ENCODE measurements at places on chromosomes 3 and 15.

GRCh38 chr15:86876387-86876944 lies 796.8 kb downstream of the AGBL1 start:
- DNase-seq: no peak

- no peak for DNase-seq
Measured at GRCh38 chr3:21705769-21706168, 45.2 kb downstream of the ZNF385D start.

DNA sequence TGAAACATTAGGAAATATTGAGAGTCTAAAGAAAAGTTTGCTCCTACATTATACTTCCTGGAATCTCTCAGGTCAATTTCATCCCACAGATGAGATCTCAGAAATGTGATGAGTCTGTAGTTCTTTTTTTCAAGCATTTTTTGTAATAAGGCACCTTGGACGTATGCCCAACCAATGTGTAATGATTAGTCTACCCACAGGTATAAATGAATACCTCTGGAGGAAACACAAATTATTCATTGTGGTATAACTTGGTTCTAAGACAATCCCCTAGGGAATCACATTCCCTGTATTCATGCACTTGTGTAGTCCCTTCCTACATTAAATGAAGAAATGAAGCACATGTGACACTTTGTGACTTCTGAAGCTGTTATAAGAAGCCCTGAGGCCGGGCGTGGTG lies 596.2 kb upstream of the UBE2E2 start:
- no peak for DNase-seq

DNA sequence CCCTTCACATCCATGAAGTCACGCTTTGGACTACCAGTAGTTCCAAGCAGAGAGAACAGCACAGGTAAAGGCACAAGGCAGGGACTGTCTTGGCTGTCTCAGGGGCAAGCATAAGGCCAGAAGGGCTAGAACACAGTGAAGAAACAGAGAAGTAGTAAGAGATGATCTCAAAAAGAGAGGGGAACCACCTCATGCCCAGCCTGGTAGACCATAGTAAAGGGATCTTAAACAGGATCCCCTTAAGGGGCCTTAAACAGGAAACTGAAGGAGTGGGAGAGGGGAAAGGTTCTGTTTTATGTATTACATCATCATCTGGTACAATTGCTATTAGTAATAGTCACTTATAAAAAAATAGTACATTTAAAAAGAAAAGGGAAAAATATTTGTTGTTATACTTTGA lies 25.8 kb downstream of the P2RY1 start:
- no peak for DNase-seq

DNA sequence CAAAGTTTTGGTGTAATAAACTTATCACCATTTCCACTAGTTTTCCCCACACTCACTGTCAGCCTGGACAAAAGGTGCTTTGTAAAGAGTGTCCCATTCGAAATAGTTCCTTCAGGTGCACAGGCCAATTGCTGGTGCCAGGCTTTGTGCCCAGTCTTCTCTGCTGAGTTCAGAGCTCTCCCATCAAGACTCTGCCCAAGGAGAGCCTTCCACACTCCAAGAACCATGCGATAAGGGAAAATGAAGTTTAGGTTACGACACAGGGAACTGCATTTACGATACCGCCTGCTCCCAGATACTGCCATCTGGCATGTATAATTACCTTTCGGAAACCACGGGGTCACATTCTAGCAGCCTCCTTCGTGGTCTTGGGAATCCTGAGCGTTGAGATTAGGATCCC lies 379.6 kb downstream of the MECOM start:
- DNase-seq: no peak

GRCh38 chr15:85595804-85596536 lies 198.8 kb downstream of the KLHL25 start:
- DNase-seq: no peak

DNA sequence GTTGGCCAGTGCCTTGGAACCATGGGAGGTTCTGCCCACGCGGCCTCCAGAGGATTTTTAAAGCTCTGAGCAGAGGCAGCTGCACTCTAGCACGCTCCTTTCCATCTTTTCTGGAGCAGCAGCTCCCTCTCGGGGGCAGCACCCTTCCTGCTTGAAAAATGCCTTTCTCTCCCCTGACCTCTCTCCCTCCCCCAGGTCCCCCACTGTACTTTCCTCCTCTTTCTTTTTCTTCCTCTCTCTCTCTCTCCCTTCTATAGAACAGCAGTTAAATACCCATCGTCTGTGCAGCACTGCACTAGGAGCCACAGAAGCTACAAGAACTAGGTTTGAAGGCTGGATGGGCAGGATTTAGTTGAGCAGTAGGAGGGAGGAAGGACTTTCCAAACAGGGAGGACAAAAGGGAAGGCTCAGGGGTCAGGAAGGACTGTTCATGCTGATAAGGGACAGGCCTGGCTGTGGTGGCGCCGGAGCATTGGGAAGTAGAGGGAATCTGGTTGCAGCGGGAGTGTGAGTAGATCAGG lies 4.4 kb downstream of the ALPK3 start:
- no peak for DNase-seq

DNA sequence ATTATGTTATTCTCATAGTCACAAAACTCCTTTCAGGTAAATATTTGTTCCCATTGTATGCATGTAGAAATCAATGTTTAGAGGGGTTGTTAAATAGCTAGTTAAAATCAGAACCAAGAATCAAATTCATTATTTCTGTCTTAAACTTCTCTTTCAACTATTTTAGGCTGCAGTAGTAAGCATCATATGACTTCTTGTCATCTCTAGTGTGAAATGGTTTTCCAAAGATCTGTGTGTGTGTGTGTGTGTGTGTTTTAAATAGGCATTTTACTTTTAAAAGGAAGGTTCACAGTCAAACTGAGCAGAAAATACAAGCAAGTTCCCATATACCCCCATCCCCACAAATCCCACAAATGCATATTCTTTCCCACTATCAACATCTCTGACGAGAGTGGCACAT lies 506.5 kb downstream of the LPP start:
- no peak for DNase-seq

DNA sequence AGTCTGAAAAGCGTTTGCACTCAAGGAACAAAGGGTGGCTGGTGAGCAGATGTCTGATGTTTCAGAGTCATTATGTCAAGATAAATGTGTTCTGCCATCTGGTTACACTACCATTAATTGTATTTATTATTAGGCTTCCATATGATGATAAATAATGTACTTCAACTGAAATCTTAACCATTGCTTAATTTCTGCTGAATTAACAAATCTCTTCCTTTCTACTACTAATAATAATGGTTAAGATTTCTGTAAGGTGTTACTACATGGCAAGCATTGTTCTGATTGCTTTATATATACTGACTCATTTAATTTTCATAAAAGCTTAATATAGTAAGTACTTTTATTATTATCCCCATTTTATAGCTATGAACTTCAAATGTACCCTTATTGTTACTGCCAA lies 68.4 kb upstream of the GALNT15 start:
- no peak for DNase-seq

DNA sequence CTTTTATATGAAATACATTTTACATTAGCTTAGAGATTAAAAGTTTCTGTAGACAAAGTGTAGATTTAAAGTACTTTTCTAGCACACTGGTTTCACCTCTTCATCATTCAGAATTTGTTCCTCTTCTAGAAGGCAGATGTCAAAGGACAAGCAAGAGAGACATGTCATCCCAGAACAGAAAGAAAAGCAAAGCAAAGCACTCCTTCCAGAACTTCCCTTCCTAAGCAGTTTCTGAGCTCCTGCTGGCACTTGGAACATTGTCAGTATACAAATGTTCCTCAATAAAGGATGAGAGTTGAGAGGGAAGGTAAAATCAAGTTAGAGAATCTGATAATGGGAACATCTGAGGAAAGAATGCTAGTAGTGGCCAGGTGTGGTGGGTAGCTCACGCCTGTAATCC lies 26.2 kb downstream of the TMOD3 start:
- DNase-seq: no peak

DNA sequence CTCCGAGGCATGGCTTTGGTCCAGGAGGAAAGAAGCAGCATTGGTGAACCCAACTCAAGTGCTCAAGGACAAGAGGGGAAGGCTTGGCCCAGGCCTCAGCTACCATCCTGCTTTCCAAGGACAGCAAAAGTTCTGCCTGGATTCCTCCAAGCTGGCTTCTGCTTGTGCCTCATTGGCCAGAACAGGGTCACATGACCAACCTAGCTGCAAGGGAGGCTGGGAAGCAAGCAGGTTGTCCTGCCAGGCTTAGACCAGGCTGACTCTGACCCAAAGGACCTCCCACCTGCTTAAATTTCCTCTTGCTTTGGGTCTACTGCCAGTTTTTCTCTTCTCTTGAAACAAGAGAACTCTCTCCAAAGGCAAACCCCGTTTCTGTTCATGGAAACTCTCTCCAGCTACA lies 70.7 kb downstream of the RPN1 start:
- DNase-seq: no peak

GRCh38 chr3:167882057-167882667 lies 146.6 kb downstream of the SERPINI1 start:
- DNase-seq: no peak

GRCh38 chr3:8011902-8012301 lies 489.7 kb upstream of the LMCD1 start:
- no peak for DNase-seq

DNA sequence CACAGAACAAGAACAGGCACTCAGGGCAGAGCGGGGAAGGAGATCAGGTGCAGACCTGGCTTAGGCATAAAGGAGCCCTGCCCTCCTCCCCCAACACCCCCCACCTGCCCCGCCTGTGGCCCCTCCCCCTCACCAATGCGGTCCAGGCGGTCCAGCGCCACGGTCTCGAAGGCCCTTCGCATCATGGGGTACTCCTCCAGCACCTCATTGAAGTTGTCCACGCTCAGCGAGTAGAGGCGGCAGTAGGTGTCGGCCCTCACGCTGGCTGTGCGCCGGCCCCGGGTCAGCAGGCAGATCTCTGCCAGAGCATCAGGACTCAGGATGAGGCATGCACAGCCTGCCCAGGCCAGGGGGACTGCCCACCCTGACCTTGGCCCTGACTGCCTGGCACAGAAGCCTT lies 44.8 kb downstream of the HCN4 start:
- no peak for DNase-seq

GRCh38 chr3:61847784-61848462 lies 286.6 kb downstream of the PTPRG start:
- no peak for DNase-seq

- DNase-seq: no peak
Measured at GRCh38 chr15:83695246-83695645, 41.3 kb downstream of the ADAMTSL3 start.

DNA sequence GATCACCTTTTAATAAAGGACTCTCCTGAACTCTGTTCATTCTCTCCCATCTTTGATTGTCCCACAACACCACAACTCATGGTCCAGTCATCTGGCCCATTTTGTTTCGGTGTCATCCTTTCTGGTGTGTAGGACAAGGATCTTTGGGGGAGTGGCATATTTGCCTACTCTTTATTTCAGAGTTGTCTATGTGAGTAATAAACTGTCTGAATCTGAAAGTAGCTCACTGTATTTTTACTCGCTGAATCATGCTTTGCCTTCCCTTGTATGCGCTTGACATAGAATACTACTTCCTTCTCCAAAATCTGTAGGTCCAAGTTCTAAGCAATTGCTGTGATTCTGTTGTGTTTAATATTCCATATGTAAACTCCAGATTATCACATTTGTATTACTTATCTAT lies 29.9 kb upstream of the NOX5 start:
- no peak for DNase-seq

DNA sequence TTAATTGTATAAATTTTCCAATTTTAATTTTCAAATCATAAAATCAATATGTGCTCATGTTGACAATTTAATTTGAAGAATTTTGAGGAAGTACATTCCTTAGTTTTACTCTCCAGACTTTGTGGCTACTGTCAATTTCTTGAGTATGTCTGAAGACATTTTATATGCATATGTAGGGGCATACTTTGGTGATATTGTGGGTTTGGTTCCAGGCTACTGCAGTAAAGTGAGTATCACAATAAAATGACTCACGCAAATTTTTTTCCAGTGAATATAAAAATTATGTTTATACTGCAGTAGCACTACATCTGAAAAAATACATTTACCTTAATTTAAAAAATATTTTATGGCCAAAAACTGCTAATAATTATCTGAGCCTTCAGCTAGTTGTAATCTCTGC lies 123.2 kb upstream of the PLCL2 start:
- DNase-seq: no peak

GRCh38 chr3:53823026-53823955 lies 22.9 kb downstream of the CHDH start:
- DNase-seq: no peak

GRCh38 chr3:71809321-71810026 lies 24.5 kb upstream of the PROK2 start:
- DNase-seq: no peak

GRCh38 chr3:171809611-171809860 lies 747 bp downstream of the PLD1 start:
- no peak for DNase-seq

- DNase-seq: no peak
Measured at GRCh38 chr3:143952569-143953072, 19.0 kb upstream of the DIPK2A start.

- no peak for DNase-seq
Measured at GRCh38 chr15:40931300-40932142, 2.4 kb downstream of the DLL4 start.

DNA sequence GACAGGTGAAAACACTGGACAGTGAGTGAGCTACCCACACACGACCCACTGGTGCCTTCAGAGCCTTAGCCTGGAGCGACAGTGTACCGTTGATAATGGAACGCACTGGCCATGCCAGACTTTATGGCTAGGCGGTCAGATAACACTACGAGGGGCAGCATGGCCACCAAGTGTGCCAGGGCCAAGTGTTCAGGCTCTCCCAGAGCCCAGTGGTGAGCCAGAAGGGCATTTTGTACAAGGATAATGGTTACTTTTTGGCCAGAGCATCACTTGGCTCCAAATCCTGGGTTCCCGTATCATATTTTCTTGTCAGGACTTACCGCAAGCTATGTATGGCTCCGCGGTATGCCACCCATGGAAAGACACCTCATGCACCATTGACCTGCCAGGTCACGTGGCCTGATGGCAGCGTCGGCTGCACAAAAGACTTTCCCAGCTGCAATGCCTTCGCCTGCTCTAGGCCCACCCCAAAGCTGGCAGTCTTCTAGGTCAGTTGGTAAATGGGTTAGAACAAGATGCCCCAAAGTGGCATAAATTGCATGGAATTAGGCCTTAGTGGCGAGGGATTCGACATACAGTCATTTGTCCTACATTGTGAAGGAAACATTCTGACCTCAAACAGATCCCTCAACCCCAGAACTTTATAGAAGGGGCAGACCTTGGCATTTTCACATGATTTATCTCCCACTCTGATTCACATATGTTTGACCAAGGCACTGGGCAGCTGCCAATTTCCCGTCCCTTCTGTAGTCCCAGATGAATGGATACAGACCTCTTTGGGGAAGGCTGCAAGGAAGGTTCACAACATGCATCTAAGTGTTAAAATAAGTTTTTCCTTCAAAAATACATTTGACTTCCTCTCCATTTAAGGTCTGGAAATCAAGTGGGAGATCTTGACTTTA lies 12.2 kb upstream of the SLC28A1 start:
- DNase-seq: no peak

GRCh38 chr3:197007296-197007940 lies 22.2 kb downstream of the MELTF start:
- no peak for DNase-seq

- no peak for DNase-seq
Measured at GRCh38 chr3:93994056-93994455, 14.1 kb downstream of the ARL13B start.

- no peak for DNase-seq
Measured at GRCh38 chr15:29196290-29196689, 73.3 kb downstream of the NSMCE3 start.

GRCh38 chr15:100093211-100094126 lies 248.3 kb downstream of the ADAMTS17 start:
- no peak for DNase-seq
